SJCRH30 (cell line): ENCODE measurements at places on chromosomes 16 and 17. TPM values are rescaled to one million over a fixed set of nuclear protein-coding genes. Genes with fewer than 3 reads are reported as not detected.
A peak's percentile ranks its signal among the peaks of the same experiment; 100 is the strongest.

PRAC1 gene
- total RNA-seq = not detected in 2 replicates

INTS2 gene
- total RNA-seq = 28.0 and 32.8 TPM in 2 replicates

SLC13A5 gene
- total RNA-seq = not detected in 2 replicates

EXOC3L1 gene
- total RNA-seq = 1.5 and 2.0 TPM in 2 replicates

HMOX2 gene
- total RNA-seq = 22.0 and 24.2 TPM in 2 replicates

TLCD2 gene
- total RNA-seq = 1.2 and 1.3 TPM in 2 replicates

PRR35 gene
- total RNA-seq = not detected in 2 replicates

APOBR gene
- not detected in 2 replicates for total RNA-seq

AOC2 gene
- 0.86 and 1.1 TPM in 2 replicates for total RNA-seq

PGAP6 gene
- total RNA-seq = 25.6 and 27.5 TPM in 2 replicates

ALDOC gene
- total RNA-seq = 0.18 and 0.47 TPM in 2 replicates

KCNG4 gene
- 2.1 and 2.4 TPM in 2 replicates for total RNA-seq

PLA2G10 gene
- total RNA-seq = not detected in 2 replicates

CHST5 gene
- not detected in 2 replicates for total RNA-seq

HSD17B1 gene
- 0.73 and 0.76 TPM in 2 replicates for total RNA-seq

CCL13 gene
- total RNA-seq = not detected in 2 replicates

PRR15L gene
- total RNA-seq = not detected in 2 replicates

KCNJ2 gene
- total RNA-seq = 0.13 and 0.16 TPM in 2 replicates

- no peak for DNase-seq
Measured at GRCh38 chr16:89984216-89984615, 35.0 kb downstream of the DBNDD1 start.

DNA sequence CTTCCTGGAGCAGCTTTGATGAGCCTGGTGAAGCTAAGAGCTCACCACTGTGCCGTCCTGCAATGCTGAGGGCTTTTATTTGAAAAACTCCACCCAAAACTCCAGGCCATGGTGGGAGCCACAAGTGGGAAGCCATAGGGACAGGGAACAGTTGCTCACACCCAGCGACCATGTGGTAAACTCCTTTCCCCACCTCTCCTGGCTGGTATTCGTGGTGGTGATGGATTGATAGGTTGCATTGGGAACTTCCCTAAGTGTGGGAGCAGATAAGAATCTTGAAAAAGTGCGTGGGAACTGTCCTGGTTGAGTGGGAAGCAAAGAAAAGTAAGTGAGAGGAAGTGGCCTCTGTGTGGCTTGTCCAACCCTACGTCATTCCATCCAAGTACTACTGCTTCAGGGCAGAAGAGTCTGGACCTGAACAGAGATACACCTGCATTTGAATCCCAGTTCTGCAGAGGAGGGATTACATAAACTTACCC is at the start of gene CCL1:
TSS of gene CCL1 (minus strand) at position 51 of the 479 bp plus-strand sequence. CDS start 72 bp downstream, outside the sequence.
- no peak for DNase-seq

GRCh38 chr16:679814-680624 is at the start of gene STUB1:
STUB1 (plus strand) TSS chr16:680410; CDS start chr16:680526, 116 bp downstream.
- DNase-seq = peak; percentile 92

GRCh38 chr17:77856551-77857305 is 101.8 kb upstream of the TNRC6C start:
- DNase-seq = no peak

DNA sequence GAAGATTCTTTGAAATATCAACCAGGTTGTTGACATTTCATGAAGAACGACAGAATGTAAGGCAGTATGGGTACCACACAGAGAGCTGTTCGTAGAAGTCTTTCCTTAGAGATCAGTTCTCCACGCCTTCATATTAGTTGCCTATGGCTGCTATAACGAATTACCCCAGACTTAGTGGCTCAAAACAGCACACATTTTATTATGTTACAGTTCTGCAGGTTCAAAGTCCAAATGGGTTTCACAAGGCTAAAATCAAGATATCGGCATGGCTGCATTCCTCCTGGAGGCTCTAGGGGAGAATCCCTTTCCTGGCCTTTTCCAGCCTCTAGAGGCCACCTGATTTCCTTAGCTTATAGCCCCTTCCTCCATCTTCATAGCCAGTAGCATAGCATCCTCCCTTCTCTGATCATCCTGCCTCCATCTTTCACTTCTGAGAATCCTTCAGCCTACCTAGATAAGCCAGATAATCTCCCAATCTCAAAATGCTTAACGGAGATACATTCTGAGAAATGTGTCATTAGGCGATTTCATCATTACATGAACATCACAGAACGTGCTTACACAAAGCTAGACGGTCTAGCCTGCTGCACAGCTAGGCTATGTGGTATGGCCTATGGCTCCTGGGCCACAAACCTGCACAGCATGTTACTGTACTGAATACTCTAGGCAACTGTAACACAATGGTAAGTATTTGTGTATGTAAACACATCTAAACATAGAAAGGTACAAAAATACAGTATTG is 26.0 kb downstream of the ERCC4 start:
- no peak for DNase-seq

DNA sequence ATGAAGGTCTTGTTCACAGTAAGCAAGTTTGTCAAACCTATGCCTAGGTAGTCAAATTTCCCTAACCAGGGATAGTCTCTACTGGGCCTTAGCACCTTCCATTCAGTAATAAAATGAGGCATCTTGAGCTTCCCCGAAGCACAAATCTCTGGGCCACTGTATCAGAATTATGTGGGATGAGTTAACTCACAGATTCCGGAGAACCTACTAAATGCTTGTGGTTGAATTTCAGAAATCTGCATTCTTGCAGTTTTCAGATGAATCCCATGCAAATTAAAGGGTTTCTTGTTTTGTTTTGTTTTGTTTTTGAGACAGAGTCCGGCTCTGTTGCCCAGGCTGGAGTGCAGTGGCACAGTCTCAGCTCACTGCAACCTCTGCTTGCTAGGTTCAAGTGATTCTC is 478.8 kb upstream of the HSBP1 start:
- DNase-seq = no peak

DNA sequence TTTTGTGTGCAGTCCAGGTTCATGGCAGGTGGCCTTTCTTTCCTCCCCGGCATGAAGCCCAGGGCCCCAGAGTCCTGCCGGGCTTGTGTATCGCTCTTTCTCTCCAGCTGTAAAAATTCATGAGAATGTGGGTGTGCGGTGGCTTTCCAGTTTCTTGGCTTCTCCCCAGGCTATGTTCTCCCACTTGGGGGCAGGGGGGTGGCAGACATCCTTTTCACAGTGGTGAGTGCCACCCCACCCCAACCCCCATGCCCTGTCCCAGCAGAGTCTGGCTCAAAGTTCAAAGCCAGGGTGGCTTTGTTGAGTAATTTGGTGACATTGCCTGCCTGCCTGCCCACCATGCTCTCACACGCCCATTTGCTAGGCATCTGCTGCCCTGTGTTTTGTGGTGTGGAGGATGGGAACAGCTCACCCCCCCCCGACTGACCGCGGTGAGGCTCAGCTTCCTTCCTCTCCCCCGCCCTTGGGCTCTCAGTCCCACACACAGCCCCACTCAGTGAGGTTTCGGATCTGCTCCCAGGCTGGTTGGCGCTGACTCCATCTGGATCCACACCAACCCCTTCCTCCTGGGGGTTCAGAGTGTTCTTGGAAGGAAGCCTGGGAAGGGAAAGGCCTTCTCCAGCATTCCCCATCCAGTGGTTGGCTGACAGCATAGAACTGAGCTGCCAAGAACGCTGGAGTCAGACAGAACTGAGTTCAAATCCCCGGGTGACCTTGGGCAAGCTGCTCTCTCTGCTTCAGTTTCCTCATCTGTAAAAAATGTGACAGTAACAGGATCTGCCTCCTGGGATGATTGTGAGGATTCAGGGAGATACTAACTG is 36.0 kb downstream of the CHD9 start:
- DNase-seq = peak; percentile 27

GRCh38 chr16:78155791-78156345 is 56.4 kb downstream of the WWOX start:
- no peak for DNase-seq

DNA sequence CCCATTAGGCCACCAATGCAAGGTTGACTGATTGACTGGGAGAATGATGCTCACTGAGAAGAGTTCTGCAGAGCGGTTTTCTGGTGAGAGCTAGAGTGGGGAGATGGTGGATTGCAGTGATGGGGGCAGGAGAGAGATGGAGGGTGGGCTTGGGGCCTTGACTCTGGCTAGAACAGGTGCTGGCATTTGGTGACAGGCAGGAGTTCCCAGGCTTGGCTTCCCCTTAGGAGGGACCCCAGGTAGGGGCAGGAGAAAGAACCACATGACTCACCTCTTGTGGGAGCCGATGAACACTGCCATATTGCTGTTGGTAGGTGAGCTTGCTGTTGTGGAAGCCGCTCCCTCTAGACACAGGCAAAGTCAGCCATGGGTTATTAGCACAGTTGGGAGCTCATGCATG is 8.0 kb downstream of the CD300LB start:
- no peak for DNase-seq

- DNase-seq = peak; percentile 46
Measured at GRCh38 chr16:2860826-2861567, 3.0 kb upstream of the PRSS22 start.

GRCh38 chr16:47716571-47716970 is 255.4 kb downstream of the PHKB start:
- no peak for DNase-seq

- no peak for DNase-seq
Measured at GRCh38 chr17:73765824-73766563, 121.7 kb upstream of the SDK2 start.

- no peak for DNase-seq
Measured at GRCh38 chr16:70572050-70572925, 48.7 kb downstream of the SF3B3 start.

- no peak for DNase-seq
Measured at GRCh38 chr16:23902748-23903414, 67.1 kb downstream of the PRKCB start.

DNA sequence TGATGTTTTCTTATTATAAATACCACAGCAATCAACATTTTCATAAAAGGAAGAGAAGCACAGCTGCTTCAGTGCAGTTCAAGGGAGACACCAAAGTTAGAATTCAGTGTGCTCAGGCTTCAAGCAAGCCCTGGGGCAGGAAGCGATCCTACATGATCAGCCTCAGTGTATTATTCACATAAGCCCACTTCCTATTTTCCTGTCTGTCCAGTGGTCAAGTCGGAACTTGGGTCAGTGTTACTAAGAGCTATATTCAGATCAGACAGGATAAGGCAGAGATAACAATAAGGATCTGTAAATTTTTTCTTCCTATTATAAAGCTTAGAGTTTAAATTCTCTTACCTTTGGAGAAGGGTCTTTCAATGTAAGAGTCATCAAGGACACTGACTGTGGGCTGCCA is 12.9 kb downstream of the HEATR6 start:
- DNase-seq = no peak

DNA sequence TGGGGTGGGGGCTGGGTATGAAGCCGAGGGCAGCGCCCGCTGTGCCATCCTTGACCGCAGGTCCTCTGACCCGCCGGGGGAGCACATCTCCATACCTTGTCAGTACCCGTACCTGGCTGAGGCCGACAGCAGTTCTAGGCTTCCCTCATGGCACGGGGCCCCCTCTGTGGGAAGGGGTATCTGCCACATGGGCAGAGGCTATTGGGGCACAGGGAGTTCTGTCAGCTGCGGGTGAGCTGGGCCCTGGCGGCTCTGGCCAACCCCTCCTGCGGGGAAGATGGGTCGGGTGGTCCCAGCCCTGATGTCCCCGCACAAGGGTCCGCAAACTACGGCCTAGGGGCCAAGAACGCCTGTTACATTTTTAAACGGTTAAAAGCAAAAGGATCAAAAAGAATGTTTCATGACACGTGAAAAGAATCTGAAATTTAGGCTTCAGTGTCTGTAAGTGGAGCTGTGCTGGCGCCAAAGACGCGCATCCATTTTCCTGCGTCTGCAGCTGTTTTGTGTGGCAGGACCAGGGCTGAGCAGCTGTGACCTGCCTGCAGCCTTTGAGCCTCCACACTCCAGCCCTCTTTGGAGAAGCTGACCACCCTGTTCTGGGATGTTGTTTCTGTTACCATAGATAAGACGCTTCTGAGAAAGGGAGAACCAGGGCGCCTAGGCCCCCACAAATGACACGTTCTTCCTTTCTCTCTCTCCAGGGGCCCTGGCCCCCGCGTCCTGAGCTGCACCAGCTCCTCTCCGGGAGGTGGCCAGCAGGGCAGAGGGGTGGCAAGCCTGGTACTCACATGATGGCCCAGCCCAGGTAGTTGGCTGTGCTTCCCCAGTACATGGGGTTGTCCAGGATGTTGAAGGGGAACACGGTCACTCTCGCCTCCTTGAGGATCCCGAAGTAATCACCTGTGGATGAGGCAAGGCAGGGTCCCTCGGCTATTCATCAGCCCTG is 12.7 kb upstream of the RASD1 start:
- peak; percentile 91 for DNase-seq

- DNase-seq = peak; percentile 60
Measured at GRCh38 chr16:2981177-2981898, 1.1 kb upstream of the PKMYT1 start.

DNA sequence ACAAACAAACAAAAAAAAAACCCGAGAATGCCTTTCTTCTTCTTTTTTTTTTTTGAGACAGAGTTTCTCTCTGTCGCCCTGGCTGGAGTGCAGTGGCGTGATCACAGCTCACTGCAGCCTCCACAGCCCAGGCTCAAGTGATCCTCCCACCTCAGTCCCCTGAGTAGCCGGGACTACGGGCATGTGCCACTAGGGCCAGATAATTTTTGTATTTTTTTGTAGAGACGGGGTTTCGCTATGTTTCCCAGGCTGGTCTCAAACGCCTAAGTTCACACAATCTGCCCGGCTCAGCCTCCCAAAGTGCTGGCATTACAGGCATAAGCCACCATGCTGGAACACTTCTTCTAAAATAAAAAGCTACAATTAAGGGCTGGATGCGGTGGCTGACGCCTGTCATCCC is 17.0 kb upstream of the WDR45B start:
- no peak for DNase-seq

DNA sequence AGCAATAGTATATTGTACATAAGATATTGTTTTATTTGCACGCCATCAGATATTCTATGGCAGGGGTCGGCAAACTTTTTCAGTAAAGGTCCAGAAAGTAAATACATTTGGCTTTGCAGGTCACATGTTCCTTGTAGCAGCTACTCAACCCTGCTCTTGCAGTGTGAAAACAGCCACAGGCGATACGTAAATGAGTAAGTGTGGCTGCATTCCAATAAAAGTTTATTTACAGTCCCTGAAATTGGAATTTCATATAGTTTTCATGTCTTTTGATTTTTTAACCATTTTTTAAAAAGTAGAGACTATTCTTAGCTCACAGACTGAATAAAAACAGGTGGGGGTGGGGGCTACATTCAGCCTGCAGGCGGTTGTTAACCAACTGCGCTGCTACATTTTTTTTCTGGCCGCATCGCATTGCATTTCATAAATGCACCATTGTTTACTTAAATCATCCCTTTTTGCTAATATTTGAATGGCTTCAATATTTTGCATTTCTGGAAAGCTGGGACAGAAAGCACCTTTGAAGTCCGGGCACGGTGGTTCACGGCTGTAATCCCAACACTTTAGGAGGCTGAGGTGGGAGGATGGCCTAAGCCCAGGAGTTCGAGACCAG is 50.5 kb upstream of the HAPSTR1 start:
- no peak for DNase-seq

GRCh38 chr16:22292320-22292719 is 4.9 kb upstream of the POLR3E start:
- no peak for DNase-seq

- no peak for DNase-seq
Measured at GRCh38 chr17:10793816-10794215, 10.1 kb downstream of the TMEM238L start.

DNA sequence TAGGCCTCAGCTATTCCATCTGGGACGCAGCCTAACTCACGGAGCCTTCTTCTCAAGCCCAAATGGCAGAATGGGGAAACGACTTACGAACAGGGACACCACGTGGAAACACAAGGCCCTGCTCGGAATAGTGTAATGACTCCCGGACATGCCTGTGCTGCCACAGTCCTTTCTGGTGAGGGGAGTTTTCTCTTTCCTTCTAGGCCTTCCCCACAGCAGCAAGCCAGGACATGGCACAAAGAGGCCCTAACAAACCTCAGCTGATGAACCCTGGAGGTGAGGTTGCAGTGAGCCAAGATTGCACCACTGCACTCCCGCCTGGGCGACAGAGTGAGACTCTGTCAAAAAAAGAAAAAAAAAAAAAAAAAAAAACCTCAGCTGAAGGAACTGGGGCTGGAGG is 15.3 kb downstream of the ZBTB4 start:
- DNase-seq = no peak
